ENCODE measurements at places on chromosomes 5 and 9. TPM values are rescaled to one million over a fixed set of nuclear protein-coding genes. Genes with fewer than 3 reads are reported as not detected.

DNA sequence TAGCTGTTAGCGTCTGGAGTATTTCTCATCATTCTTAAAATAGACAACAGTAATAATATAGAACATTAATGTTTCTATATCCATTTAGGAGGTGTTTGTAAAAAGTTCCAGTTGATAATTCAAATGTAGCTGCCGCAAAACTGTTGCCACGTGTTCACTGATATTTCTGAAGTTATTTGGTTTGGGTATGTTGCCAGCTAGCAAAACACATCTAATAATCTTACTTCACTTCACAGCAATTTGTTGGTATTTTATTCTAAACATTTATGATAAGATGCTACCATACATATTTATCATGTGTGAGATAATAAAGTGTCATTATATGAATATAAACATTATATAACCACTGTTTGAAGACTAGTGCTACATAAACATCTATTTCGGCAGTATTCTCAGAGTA lies 101.6 kb downstream of the CDH12 start:
- DNase-seq = no peak

DNA sequence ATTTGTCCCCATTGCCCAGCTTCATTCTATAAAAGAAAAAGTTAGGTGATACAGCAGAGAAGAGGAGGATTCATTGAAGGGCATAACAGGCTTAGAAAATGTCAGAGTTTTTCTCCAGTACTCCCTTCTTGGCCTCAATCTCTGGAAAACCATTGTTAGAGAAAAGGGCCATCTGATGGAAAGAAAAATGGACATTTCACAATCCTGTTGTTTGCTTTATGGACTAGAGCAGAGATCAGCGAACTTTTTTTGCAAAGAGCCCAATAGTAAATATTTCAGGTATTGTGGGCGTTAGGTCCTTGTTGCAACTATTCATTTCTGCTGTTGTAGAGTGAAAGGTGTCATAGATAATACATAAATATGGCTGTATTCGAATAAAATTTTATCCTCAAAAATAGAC lies 208.8 kb downstream of the TLE4 start:
- no peak for DNase-seq

The TAL2 gene
- not detected for total RNA-seq

DNA sequence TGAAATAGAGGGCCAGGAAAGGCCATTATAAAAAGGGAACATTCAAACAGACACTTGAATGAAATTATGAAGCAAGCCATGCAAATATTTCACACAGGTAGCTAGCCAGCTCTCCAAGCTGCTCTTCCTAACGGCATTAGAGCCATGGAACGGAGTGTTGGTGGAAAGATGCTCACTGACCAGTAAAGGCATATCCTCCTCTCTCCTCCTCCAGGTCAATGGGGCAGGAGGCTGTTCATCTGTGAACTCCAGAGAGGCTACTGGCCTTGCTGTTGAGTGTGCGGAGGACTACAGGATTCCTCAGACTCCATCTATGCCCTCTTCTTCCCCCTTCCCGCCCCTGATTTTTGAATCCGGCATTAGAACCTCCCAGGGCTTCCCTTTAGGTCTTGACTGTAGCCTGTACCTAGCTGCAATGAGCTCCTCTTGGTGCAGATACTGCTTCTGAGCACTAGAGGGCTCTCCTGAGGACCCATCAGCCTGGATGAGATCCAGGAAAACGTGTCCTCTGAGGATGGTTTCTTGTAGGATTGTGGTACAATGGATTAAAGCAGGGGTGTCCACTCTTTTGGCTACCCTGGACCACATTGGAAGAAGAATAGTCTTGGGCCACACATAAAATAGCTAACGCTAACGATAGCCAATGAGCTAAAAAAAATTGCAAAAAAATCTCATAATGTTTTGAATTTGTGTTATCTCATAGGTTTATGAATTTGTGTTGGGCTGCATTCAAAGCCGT lies 162.2 kb downstream of the SREK1 start:
- DNase-seq = no peak

- no peak for DNase-seq
Measured at GRCh38 chr5:177085985-177086653, 596 bp upstream of the FGFR4 start.

The SLC27A6 gene
- total RNA-seq = 1.2 TPM

The GAPVD1 gene
- 36.7 TPM for total RNA-seq

DNA sequence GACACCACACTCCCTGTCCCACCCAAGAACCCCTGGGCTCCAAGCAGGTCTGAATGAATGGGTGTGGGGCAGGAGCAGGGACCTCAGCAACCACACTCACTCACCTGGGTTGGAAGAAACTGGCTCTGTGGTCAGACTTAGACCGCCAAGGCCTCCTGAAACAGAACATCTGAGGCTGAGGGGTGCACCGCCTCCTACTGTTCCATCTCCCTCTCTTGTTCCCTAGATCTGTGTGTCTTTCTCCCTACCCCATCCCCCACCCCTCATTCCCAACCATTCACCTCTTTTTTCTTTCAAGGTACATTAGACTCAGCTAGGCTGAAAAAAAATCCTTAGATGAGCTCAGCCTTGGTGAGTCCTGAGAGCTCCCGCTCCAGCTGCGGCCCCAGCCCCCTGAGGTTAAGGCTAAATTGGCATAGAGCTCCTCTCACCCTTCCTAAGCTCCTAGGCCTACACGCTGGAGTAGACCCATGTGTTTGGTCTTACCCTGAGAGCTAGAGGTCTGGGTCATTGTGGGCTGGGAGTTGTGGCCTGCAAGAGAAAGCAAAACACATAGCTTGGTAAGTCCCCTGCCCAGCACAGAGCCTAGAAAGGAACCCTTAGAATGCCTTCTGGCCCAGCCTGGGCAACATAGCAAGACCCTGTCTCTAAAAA lies 4.8 kb downstream of the ECSCR start:
- no peak for DNase-seq

- DNase-seq = no peak
Measured at GRCh38 chr5:78335976-78336375, 24.4 kb upstream of the SCAMP1 start.

- DNase-seq = peak; percentile 23
Measured at GRCh38 chr9:134547161-134548100, 94.2 kb upstream of the COL5A1 start.

DNA sequence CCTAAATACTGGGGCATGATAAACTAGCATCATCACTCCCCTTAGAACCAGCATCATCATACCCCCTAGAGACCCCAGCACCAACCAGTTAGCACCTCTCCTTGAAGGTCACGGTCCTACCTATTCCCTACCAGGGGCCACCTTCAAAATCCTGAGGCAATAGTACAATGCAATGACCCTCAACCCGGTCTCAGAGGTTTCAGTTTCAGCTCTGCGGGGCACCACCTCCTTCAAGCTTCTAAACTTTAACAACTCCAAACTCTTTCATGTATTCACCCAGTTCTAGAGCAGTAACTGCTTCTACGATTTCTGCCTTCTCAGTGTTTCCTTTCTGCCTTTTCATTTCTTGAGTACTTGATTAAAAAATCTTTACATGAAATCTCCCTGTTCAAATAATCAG lies 130.1 kb upstream of the EPB41L4A start:
- no peak for DNase-seq

DNA sequence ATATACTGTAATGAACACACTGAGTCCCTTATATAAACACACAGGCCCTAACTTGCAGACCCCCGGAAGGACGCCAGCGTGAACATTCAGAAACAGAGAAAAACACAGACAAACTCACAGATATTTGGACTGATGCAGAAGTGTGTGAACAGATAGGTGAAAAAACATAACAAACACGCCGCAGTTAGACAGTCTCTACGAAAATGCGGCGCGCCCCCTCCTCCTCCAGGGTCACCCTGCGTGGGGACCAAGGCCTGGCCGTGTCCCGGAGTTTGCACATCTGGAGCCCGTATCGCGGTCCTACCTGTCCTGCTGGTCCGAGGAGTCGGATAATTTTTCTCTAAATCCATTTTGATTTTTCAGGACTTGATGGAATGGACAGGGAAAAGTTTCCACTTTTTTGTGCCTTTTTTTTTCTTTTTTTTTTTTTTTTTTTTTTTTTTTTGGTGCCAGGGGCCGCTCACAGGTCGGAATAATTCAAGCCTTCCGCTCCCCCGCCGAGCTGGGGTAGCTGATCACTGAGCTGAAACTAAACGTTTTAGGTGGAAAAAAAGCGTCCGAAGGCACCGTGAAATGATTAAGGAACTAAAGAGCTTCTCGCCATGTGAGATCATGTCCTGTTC lies at the start of gene PAX5:
TSS of gene PAX5 (minus strand) at position 587 of the 623 bp plus-strand sequence. CDS start at position 350, 237 bp downstream.
- DNase-seq = no peak

- DNase-seq = no peak
Measured at GRCh38 chr9:93597871-93598646, 21.7 kb downstream of the PHF2 start.

GRCh38 chr9:75589497-75589896 lies 301.0 kb upstream of the PCSK5 start:
- no peak for DNase-seq

DNA sequence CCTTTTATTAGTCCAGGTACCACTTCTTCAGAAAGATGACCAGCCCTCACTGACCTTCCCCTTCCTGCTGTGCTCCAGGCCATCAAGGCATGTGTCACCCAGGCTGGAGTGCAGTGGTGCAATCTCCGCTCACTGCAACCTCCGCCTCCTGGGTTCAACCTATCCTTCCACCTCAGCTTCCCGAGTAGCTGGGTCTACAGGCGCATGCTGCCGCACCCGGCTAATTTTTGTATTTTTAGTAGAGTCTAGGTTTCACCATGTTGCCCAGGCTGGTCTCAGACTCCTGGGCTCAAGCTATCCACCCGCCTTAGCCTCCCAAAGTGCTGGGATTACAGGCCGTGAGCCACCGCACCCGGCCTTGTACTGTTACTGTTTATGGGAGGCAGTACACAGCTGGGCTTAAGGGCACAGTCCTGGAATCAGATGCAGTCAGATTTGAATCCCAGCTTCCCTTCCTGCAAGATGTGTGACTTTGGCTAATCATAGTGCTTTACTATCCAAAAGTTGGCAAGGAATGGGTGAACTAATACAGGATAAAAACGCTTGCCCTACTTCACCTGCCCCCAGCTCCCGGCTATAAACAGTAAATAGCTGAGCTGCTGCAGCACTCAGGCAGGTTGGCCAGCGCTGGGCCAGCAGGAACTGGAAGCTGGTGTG lies 483 bp upstream of the EIF4EBP3 start:
- no peak for DNase-seq

DNA sequence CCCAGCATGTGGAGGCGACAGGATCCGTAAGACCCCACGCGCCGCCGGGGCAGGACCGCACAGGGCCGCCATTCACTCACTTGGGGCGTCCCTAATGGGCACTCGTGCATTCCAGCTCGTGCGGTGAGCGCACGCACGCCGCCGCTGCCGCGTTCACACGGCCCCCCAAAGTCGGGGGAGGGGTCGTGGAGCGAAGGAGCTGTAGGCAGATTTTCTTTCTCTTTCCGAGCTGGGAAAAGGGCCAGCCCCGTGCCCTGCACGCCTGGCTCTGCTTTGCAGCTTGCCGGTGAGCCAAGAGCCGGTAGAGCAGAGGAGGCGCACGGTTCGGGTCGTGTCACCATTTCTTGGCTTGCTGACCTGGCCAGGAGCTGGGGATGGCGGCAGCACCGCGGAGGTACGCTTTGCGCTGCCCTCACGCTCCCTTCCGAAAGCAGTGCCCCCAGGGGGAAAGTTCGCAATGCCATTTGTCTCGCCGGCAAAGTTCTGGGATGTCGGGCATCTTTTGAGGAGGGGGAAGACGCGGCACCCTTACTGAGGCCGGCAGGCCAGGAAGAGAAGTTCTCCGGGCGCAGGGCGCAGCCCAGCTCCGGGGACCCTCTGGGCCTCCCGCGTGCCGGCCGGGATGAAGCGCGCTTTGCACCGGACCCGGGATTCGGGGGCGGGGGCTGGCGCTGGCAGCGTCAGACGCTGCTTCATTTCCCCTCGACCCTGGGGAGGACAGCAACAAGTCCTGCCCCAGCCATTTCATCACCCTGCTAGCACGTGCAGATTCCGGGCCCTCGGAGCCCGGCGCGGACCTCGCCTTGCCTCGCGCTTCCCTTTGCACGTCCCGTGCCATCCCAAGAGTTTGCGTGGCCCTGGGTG lies 898 bp downstream of the STC2 start:
- DNase-seq = no peak

- no peak for DNase-seq
Measured at GRCh38 chr9:19488721-19489120, 79.9 kb downstream of the ACER2 start.

DNA sequence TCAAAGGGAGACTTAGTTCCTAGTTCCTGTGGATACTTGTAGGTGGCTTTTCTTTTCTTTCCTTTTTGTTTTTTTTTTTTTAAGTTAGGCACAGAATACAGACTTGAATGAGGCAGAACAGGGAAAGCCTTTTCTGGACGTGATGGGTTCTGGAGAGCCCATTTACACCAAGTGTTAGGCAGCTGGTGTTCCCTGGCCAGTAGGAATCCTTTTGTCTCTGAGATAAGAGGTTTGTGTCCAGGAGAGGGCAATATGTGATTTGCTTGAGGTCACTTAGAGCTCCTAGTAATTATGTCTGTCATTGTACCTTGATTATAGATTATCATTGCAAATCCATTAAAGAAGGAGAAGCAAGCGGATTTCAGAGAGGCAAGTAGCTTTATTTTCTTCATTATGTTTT lies 9.1 kb downstream of the MEGF10 start:
- DNase-seq = no peak

- DNase-seq = no peak
Measured at GRCh38 chr9:91407580-91408318, 15.9 kb downstream of the NFIL3 start.

DNA sequence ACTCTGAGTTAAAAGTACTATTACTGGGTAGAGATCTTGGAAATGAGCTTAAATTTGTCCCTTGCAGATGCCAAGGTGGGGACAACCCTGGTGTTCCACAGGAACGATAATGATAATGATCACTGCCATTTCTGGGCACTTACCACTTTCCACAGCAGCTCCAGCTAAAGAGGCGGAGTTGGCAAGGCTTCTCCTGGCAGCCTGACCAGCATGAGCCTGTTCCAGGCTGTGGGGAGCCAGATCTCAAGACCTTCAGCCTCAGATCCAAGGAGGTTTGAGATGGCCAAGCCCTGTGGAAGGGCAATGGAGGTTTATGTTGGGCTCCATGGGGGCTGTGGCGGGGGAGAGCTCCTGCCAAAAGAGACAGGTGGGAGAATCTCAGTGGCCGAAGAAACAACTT lies 244.9 kb upstream of the MVB12B start:
- no peak for DNase-seq

DNA sequence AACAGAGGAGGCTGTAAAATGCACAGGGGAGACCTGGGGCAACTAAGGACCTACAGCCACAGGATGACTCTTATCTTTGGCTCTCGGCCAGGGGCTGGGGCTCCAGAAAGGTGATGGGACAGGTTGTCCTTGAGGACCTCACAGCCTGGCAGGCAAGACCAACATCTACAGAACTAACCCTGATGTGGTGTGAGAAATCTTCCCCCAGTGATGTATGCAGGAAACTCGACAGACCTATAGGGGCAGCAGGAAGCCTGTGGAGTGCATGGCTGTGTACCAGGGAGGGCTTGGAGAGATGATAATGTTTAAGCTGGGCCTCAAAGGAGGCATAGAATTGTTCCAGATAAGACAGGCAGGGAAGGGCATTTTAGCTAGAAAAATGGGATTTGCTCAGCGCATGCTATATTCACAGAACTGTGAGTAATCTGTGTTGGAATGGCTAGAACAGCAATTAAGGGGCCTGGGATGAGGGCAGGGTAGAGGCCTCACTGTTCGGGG lies 68.5 kb upstream of the SLC25A51 start:
- no peak for DNase-seq
